NCI-H1092 treated with DMSO at 0.1 percent for 48 hours (cell line): ENCODE measurements at places on chromosomes 3 and 15.

DNA sequence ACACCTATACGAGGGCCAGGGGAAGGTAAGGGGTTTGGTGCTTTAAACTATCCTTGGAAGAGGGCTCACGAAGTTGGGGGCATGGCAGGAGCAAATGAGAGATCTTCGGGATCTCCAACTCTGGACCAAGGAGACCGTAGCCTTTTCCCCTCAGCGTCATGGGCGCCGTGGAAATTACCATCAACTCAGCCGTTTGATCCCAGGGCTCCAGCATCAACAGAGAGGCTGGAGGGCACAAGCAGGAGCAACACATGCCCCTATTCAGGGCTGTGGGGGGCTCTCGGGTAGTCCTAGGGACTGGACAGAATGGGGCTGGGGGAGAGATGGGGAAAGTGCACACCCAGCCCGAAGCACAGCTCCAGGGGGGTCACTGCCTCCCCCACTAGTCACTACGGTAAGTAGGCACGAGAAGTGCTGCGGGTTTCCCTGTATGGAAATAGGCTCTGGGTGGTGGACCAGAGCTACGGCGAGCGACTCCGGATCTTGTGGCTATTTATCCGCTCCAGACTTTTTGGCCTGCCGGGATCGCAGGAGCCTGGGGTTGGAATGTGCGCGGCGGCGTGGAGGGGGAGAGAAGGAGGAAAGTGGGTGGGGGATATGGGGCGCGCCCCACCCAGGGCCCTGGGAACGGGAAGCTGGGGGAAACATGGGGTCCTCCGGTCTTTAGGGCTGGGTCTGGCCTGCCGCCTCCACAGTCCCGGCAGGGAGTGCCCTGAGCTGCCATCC is 539 bp upstream of the LAMB2 start:
- peak; percentile 46 for DNase-seq

DNA sequence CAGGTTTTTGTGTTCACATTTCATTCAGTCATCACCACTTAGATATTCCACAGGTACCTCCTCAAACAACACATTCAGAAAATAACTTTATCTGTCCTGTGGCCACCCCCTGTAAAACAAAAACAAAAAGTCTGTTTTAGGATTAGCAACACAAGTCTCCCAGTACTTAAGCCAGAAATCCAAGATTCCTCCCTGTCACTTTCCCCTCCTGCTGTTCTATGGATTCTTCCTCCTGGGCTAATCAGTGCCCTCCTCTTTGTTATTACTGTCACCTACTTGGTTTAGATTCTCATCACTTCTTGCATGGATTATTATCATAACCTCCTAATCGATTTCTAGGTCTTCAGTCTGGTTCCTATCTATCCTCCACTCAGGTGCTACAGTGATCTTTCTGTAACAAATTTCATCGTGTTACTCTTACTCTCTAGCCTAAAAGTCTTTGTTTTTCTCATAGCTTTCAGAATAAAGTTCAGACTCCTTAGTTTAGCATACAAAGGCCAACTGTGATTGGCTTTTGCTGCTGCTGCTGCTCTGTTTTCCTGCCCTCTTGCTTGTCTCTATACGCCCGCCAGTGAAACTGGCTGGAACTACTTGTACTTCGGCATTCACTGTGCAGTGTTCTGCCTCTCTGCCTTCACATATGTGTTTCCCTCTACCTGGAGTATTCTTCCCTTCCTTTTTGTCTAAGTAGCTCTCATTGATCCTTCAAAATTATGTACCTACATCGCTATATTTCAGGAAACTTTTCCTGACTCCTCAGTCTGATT is 32.2 kb downstream of the PPP2R3A start:
- no peak for DNase-seq

- DNase-seq: no peak
Observed at GRCh38 chr3:56173601-56174000, 294.7 kb downstream of the ERC2 start.

DNA sequence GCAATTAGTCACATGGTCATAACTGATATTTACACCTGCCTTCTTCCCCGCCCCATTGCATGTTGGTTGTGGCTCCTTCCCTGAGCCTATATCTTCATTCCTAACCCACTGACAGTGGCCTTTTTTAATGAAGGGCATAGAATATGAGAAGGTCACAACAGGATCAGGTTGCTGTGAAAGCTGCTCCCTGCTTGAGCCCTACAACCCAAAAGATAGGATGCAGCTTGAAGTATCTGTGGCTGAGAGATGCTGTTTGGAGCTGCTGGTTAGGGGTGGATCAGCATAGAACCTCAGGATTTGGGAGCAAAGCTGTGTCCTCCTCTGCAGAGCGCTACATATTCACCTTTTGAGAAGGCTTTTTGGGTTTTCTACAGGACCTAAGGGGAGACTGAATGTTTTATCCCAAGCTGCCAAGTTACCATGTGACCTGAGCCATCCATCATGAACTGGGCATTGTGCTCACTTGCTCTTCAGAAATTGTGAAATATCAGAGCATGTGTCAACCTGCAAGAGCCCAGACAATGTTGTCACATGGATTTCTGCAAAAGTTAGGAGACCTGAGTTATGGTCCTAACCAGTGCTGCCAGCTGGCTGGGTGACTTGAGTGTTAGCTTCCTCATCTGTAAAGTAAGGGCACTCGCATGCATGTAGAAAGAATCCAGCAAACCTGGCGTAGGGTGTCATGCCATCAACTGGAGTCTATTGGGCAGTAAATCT is 49.8 kb upstream of the ARL8B start:
- DNase-seq: no peak

GRCh38 chr3:193771653-193772421 is 178.8 kb downstream of the OPA1 start:
- no peak for DNase-seq

DNA sequence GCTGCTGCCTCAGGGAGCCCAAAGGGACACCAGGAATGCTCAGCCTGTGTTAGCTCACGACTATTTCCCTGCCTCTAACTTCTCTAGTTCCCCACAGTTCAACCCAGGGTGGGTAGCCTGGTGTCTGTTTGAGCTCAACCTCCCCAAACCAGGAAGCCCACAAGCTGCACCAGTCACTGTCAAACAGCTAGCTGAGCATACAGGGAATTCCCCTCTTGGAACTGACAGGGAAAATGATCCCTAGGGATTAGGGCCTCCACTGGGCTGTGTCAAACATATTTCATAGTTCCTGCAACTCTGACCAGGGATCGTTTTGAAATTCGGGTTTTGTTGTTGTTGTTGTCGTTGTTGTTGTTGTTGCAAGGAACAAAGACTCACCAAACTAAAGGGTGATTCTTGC is 147.1 kb upstream of the ICE2 start:
- no peak for DNase-seq

DNA sequence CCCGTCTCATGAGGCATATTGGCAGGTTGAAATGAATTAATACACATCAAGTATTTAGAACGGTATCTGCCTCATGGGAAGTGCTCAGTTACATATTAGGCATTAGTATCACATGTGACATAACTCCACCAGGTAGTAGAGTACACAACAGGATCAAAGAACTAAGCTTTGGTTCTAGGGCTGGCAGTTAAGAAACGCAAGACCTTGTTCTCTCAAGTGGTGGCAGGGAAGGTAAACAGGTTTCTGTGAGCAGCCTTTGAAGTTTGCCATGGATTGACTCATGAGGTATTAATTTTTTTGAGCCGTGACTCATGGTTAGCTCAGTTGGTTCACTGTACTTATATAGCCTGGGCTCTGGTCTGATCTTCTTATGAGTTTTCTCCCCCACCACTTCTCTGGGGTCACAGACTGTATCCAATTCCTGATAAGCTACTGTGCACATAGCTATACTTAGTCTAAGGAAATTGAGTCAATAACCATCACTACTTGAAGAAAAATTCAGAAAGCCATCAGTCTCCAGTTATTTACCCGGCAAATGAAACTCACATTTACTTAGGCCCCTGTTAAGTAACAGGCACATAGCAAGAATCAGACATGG is 155.6 kb upstream of the STT3B start:
- no peak for DNase-seq

- DNase-seq: peak; percentile 64
Observed at GRCh38 chr3:12891985-12892839, 50.8 kb upstream of the RPL32 start.

GRCh38 chr3:171494457-171495109 is 34.4 kb upstream of the TNIK start:
- no peak for DNase-seq

DNA sequence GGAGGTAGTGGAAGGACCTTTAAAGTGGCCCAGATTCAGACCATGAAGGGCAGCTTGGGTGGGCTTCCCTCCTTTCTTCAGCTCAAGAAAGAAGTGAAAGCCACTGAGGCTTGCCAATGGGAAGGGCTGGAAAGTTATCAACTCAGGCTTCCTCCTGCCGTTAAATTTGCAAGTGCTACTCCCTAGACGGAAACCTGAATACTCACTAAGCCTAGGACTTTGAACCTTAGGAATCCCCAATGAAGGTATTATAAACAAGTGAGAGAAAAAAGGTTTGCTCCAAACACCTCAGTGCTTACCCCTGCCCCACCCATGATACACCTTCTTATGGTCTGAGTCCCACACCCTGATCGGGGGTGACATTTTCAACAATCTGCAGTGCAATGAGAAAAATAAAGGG is 396.4 kb downstream of the SHQ1 start:
- DNase-seq: no peak

DNA sequence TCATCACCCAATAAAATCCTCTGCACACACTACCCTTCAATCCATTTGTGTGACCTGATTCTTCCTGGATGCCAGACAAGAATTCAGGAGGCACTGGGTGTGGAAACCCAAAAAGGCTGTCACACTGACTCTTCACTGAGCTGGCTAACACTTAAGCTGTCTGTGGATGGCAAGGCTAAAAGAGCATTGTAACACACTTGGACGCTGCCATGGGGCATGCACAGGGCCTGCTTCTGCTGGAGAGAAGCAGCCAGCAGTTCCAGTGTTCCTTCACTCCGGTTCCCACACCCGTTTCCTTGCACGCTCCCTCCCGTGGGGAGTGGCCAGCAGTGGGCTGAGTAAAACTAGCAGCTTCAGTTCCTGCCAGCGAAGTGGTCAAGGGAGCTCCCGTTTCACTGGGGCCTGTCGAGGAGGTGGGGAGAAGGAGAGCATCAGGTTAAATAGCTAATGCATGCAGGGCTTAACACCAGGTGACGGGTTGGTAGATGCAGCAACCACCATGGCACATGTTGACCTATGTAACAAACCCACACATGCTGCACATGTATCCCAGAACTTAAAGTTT is 737.1 kb downstream of the FHIT start:
- DNase-seq: no peak

DNA sequence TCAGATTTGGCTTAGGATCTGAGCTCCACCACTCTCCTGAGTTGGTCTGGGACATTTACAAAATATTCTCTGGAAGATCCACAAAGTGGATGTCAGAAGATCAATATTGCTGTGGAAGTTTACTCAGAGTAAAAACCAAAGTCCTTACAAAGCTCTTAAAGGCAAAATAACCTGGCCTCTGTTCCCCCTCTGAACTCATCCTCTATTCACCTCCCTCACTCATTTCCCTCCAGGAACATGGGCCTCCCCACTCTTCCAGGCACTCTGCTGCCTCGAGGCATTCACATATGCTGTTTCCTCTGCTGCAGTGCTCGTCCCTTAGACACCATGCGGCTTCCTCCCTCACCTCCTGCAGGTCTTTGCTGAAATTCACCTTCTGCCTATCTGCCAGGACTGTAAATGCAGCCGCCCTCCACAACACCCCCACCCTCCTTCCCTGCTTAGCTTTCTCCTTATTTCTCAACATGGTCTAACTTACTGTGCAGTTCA is 19.1 kb upstream of the CCDC174 start:
- DNase-seq: no peak

GRCh38 chr3:105984837-105985236 is 116.0 kb upstream of the CBLB start:
- DNase-seq: no peak

DNA sequence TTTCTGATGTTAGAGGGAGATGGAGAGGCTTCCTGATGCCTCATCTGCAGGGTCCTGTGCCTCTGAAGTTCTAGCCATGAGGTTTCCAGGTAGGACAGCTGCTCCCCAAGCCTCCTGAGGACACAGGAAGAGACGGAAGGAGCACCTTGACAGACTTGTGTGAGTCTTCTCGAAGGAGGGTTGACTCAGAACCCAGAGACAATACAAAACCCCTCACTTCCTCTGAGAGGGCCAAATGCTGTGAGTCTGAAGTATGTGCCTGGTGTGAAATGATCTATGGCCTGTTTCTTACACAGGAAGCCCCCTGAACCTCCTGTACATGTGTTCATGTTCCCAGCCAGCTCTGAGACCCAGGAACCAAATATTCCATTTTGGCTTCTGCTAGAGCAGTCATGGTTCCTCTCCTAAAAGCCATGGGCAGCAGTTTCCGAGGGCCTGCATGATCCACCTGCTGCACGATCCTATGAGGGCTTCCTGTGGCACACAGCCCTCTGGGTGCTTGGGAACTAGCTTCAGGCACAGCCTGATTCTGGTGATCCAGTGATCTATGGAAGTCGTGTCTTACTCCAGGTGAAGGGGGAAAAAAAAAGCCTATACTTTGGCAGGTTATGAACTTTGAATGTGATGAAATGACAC is 62.2 kb downstream of the AAGAB start:
- no peak for DNase-seq

- DNase-seq: no peak
Observed at GRCh38 chr3:16890597-16891333, 6.0 kb downstream of the PLCL2 start.

DNA sequence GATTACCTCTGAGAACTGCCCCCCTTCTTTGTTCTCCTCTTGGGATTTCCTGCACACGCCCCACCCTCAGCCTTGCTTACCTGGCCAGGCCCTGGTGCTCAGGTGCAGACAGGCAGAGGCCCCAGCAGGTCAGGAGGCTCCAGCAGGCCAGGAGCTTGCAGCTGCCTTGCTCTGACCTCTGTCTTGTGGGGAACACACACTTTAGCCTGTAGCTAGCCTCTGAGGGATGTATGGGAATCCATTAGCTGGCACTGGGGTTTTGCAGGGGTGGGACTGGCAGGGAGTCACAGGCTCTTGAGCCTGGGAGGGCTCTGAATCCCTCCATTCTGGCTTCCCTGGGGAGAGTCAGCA is 2.7 kb downstream of the SMAD6 start:
- DNase-seq: no peak

- DNase-seq: no peak
Observed at GRCh38 chr3:53287131-53287629, 31.4 kb upstream of the TKT start.

- DNase-seq: no peak
Observed at GRCh38 chr3:25663347-25663868, 1.3 kb downstream of the TOP2B start.
